ENCODE measurements at places on chromosomes 1 and 21. TPM values are rescaled to one million over a fixed set of nuclear protein-coding genes. Genes with fewer than 3 reads are reported as not detected.

The VAV3 gene
- 2.5 TPM for total RNA-seq

The GPR52 gene
- total RNA-seq: 1.5 TPM

The PDC gene
- total RNA-seq: not detected

The HRNR gene
- total RNA-seq: not detected

The APCS gene
- not detected for total RNA-seq

The GBP4 gene
- 6.2 TPM for total RNA-seq

The LIPI gene
- not detected for total RNA-seq

GRCh38 chr1:196143602-196144342 is 464.5 kb downstream of the KCNT2 start:
- DNase-seq: no peak

DNA sequence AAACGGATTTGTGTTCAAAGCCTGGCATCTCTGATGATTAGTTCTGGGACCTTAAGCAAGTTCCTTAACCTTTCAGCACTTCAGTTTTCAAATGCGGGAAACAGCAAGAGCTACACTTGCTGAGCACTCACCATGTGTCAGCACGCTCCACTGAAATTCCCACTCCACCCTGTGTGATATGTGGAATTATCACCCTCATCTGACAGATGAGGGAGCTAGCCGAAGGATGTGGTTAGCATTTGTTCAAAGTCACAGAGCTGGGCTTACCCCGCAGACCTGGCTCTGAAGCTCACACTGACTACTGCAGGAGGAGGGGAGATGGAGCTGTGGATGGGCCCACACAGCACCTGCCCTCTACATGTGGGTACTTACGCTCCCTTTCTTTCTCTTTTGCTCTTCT is 29.1 kb downstream of the IL12RB2 start:
- DNase-seq: no peak

DNA sequence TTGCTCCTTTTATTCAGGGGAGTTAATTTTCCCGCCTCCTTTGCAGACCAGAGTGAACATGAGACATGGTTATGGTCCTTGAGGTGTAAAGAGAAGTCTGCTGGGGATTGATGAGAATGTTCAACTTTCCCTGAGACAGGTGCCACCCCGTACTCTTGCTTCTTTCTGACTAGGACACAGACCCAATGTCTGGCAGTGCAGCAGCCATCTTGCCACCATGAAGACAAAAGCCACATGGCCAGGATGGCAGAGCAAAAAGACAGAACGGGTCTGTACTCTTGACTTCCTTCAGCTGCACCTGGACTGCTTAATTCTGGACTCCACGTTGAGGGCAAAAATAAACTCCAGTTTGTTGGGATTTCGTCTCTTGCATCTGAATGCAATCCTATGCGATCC is 54.1 kb downstream of the KLHDC7A start:
- no peak for DNase-seq

DNA sequence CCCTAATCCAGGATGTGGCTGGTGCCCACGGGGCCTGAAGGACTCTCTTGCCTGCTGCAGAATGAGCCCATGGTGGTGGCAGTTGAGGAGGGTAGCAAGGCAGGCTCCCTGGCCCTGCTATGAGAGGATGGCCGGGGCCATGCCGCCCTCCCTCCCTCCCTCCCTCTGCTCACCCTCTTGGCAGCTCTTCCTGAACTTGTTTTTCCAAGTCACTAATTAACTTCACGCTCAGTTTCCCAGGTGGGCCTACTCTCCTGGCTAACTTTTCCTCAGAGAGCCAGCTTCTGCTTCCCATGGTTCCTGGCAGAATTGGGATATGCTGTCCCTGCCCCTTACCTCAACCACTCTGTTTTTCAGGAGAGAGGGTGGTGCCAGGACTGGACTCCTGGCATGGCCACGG is 10.2 kb downstream of the KCNC4 start:
- DNase-seq: no peak

GRCh38 chr1:186465946-186466345 is 5.0 kb upstream of the PDC start:
- no peak for DNase-seq

- peak; percentile 95 for DNase-seq
Measured at GRCh38 chr1:159924025-159924790, 1.1 kb downstream of the TAGLN2 start.

DNA sequence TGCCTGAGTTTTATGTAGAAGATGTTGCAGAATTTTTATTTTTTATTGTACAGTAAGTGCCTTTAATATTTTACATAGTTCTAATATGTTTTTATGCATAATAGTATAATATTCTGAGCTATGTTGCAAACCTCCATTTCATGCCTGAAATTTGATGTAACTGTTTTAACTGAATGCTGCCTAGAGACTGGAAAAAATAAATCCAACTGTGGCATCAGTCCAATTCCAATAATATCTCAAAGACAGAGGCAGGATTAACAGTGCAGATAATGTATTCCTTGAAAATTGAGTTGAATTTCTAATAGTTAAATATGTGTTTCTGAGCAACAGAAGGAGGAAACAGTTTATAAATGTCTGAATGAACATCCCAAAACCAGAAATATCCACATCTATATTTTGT is 61.1 kb upstream of the KIF1B start:
- no peak for DNase-seq

DNA sequence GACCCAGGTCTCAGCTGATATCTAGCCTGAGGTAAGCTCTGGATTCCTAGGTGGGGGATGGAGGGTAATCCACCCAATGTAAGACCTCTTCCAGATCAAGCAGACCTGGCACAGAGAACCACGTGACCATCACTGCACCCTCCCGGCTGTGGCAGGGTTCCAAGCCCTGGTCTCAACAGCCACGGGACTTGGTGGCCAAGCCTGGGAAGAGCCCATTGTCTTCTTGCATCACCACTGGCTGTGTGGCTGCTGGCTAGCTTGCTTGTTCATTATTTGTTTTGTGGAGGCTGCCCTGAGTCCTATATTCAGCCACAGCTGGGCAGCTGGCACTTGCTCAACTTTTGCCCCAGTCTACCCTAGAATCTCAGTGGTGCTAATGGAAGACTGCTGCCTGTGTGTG is 24.1 kb upstream of the NFASC start:
- DNase-seq: no peak

- DNase-seq: no peak
Measured at GRCh38 chr1:17239420-17239819, 9.5 kb upstream of the PADI3 start.

- no peak for DNase-seq
Measured at GRCh38 chr1:46448109-46448911, 41.3 kb upstream of the DMBX1 start.

GRCh38 chr1:39564941-39565340 is 11.6 kb downstream of the PABPC4 start:
- no peak for DNase-seq

GRCh38 chr1:109756848-109757521 is 6.7 kb downstream of the EPS8L3 start:
- DNase-seq: no peak

- no peak for DNase-seq
Measured at GRCh38 chr1:93665015-93665414, 16.6 kb downstream of the BCAR3 start.
